ENCODE measurements at places on chromosomes 5 and 9.

- peak; percentile 77 for DNase-seq
These were observed 67.5 kb downstream of the MAMDC2 start for GRCh38 chr9:70111042-70111602.

GRCh38 chr9:132150256-132150655 is 11.6 kb upstream of the NTNG2 start:
- no peak for DNase-seq

GRCh38 chr9:110327716-110328115 is 9.9 kb downstream of the TXNDC8 start:
- DNase-seq = no peak

GRCh38 chr5:36536616-36537005 is 69.8 kb upstream of the SLC1A3 start:
- DNase-seq = no peak

DNA sequence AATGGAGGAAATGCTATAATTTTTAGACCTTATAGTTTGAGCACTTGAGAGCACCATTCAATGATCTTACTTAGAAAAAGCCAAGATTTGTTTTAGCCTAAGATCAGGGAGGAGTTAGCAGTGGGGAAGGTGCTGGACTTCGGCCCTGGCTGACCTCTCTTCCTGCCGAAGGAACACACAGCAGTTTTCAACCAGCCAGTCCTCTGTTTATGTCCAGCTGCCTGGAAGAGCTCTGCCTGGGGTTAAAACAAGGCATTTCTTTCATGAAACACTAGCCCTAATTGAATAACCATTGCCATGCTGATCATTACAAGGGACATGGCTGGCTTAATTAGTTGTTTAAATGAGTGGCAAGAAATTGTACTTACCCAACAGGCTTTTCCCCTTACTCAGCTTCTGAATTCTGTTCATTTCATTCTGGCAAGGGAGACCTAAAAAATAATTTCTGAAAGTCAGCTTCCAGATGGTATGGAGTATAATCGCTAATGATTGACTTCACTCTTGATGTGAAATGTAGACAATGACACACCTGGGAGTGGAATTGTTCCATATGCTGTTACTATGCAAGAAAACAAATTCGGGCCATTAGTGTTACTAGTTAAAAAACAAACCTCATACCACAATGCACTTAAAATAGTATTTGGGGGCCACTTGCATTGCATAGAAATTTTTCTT is 514.2 kb downstream of the SPOCK1 start:
- DNase-seq = no peak

- DNase-seq = peak; percentile 26
These were observed 43.7 kb upstream of the TTC1 start for GRCh38 chr5:159965031-159965837.

DNA sequence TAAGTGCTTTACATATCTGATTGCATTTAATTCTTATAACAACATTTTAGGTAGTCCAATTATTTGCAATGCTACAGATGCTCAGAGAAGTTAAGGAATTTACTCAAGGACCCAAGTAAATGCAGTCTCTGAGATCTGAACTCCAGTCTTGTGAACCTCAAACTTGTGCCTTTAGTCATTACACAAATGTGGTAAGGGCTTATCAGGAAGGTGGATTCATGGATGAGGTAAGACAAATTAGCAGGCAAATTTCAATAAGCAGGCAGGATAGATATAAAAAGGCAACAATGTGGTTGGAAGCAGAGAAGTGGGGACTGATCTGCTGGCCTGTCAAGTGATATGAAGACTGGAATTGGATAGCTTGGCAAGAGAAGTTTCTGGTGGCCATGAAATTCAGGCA is 29.5 kb downstream of the HMHB1 start:
- DNase-seq = no peak

DNA sequence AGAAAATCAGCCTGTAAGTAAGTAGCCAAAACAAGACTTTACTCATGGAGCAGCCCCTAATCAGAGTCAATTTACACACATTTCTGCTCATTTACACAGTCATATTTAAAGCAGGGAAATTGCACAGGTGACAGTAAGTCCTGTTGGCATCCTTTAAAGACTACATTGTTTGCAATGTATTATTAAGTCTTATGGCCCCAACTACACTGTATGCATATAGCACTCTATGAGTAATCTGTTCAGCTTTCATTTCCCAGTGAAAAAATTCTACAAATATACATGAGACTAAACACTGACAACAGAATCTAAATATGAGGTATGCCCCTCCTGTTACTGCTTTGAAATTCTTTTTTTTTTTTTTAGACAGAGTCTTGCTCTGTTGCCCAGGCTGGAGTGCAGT is 19.7 kb downstream of the PPP6C start:
- DNase-seq = no peak

DNA sequence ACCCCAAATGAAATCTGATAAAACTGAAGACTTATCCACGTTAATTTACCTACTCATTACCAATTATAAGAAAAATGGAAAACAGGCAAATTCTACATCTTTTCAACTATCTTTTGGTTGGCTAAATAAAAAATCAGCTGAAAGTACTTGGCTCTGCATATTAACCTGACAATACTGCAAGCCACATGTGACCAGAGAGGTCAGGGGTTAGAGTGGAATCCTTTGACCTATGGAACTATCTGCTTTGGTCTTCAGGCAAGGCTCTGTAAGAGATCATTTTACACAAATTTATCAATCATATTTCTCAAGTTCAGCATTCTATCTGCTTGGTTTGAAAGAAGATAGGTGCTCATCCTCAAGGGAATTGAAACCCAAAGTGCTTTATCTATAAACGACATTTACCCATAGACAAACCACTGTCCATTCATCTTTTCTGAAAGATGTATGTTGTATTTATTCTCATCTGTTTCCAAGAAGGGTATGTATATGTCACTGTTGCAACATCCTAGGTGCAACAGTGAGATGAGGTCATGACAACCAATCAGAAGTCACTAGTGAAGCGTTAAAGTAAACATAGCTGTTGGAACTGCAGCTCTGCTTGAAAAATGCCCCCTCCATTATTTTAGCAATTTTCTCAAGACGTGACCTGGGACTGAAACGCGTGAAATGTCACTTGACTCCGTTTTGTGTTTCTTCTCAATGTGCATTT is 144.9 kb upstream of the POU5F2 start:
- no peak for DNase-seq

- no peak for DNase-seq
These were observed 195.0 kb downstream of the RGS3 start for GRCh38 chr9:113658545-113658895.

GRCh38 chr9:108278341-108278740 is 577.4 kb downstream of the ACTL7B start:
- DNase-seq = no peak

- DNase-seq = no peak
These were observed 1338.6 kb upstream of the ACO1 start for GRCh38 chr9:31045810-31046209.

DNA sequence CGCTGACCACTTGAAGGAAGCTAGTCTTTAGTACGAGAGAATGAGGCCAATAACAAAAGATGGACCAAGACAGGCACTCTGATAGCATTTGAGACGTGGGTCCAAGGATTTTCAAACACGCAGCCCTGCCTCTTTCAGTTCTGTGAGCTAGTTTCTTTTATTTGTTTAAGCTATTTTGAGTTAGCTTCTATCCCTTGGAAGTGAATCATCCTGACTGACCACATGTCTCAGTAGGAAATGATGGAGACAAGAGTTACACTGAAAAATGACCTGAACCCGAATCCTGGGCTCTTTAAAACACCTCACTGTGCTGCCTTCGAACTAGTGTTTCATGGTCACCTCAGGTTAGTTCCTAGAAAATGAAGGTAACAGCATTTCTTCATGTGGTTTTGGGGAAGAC is 9.9 kb downstream of the TEK start:
- no peak for DNase-seq

- no peak for DNase-seq
These were observed 233.8 kb downstream of the GADD45G start for GRCh38 chr9:89838621-89839020.

DNA sequence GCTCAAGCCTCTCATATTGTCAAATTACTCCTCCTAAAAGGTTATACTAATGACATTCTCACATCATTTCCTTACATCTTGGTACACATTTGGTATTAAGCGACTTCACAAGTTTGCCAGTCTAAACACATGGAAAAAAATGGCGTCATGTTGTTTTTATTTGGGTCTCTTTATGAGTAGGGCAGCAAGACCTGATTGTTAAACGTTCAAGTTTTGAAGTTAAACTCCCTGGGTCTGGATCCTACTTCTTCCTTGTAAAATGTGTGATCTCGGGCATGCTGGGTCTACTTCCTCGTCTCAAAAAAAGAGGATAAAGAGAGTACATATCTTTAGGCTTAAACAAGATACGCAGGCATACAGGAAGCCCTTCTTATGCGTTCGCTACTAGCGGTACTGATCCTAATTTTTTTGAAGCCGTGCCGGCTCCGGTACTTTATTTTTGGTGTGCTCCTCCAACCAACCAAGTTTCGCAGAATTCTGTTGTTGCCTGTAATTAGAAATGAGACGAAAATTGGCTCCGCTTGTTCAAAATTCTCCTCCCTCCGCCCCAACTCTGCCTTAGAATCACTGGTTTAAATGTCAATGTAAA is 596 bp upstream of the CDC37L1 start:
- no peak for DNase-seq

DNA sequence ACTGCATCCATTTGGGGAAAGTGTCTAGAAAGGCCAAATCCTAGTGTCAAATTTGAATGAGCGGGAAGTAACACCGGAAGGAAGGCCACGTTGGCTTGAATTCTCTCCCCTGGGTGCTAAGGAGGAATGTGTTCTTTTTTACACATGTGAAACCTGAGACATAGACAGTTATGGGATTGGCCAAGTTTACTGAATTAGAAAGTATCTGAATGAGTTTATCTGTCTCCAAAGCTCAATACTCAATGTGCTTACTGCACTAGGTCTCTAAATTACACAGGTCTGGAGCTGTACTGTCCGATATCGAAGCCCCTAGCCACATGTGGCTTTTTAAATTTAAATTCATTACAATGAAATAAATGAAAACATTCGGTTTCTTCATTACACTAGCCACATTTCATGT is 6.0 kb downstream of the DMRT1 start:
- DNase-seq = no peak

- DNase-seq = no peak
These were observed 275.8 kb upstream of the ADRA1B start for GRCh38 chr5:159640446-159640845.

- no peak for DNase-seq
These were observed 233.1 kb upstream of the MSX2 start for GRCh38 chr5:174491265-174491664.

DNA sequence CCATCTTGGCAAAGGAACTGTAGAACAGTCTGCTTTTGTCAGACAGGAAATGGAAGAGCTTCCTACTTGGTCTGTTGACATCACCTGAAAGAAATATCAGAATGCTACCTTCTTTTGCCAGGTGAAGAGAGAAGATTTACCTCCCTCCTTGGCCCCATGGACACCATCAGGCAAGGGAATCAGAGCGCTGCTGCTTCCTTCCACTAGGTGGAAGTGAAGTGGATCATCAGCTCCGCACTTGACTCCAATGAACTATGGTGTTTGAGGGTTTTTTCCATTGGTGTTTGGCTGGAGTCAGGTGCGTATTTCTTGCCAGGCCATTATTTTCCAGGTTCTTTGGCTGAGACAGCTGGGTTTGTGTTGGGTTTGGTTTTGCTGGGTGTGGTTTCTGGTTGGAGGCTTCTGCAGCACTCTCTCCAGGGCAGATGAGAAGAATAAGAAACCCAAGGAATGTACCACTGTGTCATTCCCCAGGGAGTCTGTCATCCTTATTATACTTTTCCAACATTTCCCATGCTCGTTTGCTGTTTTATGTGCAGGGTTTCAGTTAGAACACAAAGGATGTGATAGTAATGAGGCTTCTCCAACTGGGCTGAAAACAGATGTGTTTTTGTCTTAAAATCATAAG is 12.4 kb downstream of the SPATA31E1 start:
- no peak for DNase-seq

GRCh38 chr9:122261469-122261881 is 3.2 kb downstream of the RBM18 start:
- DNase-seq = no peak

DNA sequence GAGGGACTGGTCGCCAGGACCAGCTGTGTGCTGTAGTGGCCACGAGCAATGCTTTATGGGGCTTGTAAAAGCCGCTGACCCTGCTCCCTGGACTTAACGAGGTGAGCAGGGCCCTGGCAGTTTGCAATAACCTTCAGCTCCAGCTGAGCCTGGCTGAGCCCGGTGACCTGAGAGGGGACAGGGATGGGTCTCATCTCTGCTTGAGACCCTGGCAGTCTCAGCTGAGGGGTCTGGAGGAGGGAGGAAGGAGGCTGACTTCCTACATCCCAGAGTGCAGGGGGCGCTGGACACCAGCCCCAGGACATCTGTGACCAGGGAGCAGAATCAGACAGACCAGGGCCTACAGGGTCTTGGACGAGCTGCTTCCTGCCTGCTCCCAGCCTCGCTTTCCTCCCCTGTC is 277.5 kb upstream of the MVB12B start:
- DNase-seq = no peak

- no peak for DNase-seq
These were observed 24.6 kb upstream of the GLIS3 start for GRCh38 chr9:4324513-4324912.

- DNase-seq = no peak
These were observed 37.9 kb downstream of the ERGIC1 start for GRCh38 chr5:172871982-172872381.

DNA sequence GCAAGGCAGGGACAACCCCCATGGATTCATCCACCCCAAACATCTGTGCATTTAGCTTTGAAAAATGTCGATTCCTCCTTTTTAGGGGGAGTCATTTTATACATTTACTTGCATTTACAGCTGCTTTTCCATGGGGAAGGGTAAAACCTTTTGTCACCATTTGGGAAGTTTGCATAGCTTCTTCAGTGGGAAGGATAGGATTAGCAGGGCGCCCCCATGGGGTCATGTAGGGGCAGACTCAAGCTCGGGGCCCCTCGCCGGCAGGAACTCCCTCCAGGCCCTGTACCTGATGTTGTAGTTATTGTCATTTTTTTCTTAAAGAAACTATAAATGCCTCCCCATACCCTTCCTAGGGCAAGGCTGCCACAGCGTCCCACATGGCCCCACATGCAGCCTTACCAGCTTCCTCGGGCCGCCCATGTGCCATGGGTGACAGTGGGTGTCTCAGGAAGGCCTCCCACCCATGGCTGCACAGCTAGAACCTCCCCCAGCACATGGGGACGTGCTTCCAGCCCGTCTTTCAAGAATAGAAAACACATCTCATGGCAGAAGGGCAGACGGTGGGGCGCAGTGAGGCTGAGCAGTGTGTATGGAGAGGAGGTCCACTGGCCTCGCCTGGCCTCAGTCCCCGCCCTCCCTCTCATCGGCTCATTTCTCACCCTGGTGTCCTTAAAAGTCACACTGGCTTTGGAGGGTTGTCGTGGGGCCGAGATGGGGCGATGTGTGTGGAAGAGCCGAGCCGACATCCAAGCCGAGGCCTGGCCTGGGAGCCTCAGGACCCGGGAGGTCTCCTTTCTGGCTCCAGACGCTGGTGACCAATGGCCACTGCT is 76.1 kb upstream of the OTULINL start:
- DNase-seq = no peak

DNA sequence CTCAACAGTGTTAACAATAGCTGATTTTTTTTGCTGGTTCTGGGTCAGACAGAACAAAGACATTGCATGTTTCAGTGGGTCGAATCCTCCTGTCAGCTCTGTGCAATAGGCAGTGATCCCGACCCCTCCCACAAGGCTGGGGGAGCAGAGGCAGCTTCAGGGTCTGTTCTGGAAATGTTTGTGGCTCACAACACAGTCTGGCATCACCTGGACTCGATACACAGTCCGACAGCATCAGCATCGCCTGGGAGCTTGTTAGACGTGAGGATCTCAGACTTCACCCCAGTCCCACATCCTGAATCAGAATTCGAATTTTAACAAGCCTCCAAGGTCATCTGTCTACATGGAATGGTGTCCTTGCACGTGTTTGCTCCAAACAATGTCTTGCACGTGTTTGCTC is 384.7 kb downstream of the IRX2 start:
- no peak for DNase-seq

All from stimulated activated CD4-positive, alpha-beta T cell treated with anti-CD3 and anti-CD28 coated beads, Interleukin-2, amount 100 ng/mL, for 24 hours (primary cell).